MCF 10A (cell line): ENCODE measurements at places on chromosomes 11 and 22.

- DNase-seq, result no peak
These were observed 385.9 kb downstream of the MIAT start for GRCh38 chr22:27043262-27043661.

GRCh38 chr11:5204787-5205186 is 4.3 kb upstream of the OR51V1 start:
- DNase-seq, result peak; percentile 63

DNA sequence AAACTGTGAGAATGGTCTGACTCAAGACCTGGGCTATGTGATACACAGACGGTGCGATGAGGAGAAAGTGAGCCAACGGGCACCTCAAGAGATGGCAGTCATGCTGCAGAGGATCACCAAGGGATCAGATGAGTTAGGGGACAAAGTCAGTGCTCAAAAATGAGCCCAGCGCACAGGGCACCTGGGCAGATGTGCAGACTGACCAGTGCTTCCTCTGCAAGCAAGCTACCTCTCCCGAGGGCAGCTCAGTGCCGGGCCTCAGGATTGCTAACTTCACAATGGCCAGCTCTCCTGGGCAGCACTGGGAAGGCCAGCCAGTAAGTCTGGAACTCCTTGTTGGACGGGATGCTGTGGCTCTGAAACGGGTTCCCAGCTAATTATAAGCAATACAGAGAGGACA is 15.3 kb downstream of the HDHD5 start:
- DNase-seq, result no peak

DNA sequence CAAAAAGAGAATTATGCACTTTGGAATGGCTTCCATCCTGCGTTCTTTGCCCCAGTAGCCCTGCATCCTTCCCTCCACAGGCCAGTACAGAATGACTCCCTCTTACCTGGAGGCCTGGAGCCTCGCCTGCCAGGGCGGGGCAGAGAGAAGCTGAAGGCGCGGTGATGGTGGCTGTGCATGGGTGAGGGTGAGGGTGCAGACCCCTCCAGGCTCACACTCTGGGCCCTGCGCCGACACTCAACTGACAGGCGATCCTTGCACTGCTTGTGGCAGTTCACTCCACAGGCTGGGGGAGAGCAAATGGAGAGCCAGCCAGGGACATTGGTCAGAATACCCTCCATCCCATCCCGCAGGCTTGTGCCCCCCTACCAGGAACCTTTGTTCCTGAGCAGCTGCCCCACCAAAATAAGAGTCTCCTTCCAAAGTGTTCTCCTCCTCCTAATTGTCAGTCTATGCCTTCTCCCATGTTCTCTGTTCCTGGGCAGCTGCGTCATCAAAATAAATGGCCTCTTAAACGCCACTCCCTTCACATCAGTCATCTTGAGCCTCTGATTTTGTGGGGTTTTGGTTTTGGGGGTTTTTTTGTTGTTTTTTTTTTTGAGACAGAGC is 5.9 kb upstream of the NRXN2 start:
- DNase-seq, result no peak

DNA sequence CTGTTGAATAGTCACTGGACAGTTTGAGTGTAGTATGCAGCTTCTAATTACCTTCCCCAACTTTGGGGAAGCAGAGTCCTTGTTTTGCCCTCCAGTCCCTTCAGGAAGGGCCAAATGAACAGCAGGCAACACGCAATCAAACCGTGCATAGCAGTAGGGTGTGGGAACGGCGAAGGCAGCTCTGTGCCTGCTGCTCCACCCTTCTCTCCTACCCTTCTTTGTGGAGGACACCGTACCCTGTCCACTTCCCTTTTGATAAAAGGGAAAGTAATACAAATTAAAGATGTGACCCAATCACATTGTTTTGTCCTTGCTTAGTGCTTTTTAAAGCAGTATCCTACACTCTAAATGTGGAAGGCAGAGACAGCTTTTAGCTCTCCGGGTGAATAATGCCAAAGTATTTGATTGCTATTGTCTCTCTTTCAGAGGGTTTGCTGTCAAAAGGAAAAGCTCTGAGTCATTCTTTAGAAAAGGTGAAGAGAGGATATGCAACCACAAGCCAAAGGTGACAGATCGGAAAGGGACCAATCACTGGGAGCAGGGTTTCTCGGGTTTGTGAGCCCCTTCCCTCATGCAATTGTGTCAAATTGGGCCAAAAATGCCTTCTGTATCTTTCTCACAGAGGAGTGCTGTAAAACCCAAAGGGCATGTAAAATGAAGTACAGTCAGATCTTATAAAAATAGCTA is 407.3 kb upstream of the CCDC90B start:
- DNase-seq, result no peak

DNA sequence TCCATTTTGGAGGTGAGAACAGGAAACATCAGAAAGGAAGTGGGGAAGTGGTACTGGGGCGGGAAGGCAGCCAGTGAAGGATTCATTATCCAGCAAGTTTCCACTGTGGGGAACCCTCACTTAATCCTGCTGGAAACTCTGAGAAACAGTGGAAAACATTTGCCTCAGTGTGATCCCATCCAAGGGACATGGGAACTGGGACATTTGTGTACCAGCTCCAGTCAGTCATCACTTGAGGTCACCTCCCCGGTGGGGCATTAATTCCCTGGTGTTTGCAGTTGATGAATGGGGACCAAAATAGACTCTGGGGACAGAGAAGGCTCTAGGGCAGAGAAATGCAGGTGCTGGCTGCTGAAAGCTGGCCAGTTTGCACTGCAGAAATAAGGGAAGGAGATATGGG is 599.9 kb downstream of the BUD13 start:
- no peak for DNase-seq

DNA sequence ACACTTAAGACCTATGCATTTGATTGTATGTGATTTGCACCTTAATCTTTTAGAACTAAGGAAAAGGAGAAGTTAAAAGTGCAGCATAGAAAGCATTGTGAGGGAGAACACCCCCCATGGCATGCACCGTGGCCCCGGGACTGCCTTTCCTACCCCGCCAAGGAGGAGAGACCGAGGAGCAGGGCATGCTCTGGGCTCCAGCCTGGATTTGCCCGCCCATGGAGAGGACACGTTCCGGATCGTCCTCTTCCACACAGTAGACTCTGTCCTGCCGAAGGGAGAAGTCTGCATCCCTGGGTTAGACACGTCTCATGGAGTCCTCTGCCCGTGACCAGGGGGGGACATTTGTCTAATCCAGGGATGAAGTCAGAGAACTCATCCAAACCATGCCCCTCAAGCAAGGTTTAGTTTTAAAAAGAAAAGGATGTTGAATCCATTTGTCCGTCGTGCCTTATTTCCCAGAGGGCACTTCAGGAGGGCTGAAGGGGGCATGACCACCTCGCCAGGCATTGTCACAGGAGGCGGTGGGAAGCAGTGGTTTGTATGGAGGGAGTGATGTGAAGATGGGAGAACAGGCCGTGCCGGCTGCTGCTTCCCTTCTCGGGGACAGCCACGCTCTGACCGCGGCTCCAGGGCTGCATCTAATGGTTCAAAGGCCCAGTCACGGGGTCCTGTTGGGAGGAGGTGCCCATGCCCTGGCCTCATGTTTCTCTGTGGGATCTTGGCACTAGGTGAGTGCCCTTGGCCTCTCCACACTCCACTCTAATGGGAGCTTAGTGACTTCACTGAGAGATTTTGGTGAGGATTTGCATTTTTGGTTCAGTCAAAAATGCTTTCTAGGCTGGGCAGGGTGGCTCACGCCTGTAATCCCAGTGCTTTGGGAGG is 66.2 kb upstream of the GAL start:
- no peak for DNase-seq

GRCh38 chr22:50216055-50216683 is 15.4 kb downstream of the SELENOO start:
- no peak for DNase-seq

DNA sequence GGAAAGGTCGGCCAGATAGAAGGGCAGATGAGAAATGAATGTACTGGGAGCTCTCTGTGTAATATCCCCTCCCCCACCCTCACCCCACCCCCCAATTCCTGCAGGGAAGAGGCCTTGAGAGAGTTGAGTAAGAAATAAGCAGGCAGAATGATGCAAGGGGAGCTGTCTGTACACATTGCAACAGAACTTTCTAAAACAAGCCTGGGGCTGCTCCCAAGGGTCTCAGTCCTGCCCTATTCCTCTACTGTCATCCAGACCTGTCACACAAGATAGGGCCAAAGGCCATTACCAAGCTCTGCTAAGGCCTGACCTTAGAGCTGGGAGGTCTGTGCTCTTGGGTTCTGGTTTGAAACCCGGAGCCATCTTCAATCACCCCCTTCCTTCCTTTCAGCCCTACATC is 5.7 kb upstream of the DGAT2 start:
- peak; percentile 81 for DNase-seq

DNA sequence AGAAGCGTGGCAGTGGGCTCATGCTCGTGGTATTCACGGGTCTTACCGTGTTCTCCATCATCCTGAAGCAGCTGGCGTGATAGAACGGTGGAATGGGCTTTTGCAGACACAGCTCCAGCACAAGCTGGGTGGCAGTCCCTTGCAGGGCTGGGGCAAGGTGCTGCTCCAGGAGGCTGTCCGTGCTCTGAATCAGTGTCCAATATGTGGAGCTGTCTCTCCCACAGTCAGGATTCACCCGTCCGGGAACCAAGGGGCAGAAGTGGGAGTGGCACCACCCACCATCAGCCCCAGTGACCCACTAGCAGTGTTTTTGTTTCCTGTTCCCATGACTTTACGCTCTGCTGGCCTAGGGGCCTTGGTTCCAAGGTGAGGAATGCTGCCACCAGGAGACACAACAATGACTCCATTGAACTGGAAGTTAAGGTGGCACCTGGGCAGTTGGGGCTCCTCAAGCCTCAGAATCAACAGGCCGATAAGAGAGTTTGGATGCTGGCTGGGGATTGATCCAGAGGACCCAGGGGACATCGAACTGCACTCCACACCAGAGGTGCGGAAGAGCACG is 16.9 kb upstream of the CD81 start:
- no peak for DNase-seq

DNA sequence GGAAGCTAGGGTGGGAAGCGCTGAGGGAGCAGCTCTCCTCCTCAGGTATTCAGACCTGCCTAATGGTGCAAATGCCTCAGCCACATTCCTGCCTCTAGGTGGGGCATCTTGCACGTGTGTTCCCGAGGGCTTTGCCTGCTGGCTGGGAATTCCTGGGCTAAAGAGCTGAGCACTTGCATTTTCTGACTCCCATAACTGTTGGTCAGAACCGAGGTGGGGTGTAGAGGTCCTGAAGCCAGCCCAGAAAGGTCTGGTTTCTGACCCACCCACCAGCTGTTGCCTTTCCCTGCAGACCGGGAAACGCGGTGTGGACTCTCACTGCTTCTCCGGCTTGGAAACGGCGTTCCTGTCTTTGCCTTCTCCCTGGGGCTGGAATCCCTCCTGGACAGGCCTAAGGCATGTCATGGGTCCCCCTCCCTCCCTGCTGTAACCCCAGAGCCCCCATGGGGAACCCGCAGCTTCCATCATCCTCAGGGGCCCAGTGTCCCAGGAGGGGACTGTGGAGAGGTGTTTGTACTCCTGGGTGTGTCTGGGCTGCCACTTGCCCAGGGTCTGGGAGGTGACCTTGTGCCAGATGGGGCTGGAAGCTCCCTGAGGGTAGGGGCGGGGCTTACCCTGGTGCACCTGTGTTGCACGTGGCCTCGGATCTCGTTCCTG is 24.0 kb upstream of the SMIM38 start:
- DNase-seq, result peak; percentile 84

GRCh38 chr11:124893781-124894401 is 3.8 kb downstream of the ROBO4 start:
- no peak for DNase-seq

DNA sequence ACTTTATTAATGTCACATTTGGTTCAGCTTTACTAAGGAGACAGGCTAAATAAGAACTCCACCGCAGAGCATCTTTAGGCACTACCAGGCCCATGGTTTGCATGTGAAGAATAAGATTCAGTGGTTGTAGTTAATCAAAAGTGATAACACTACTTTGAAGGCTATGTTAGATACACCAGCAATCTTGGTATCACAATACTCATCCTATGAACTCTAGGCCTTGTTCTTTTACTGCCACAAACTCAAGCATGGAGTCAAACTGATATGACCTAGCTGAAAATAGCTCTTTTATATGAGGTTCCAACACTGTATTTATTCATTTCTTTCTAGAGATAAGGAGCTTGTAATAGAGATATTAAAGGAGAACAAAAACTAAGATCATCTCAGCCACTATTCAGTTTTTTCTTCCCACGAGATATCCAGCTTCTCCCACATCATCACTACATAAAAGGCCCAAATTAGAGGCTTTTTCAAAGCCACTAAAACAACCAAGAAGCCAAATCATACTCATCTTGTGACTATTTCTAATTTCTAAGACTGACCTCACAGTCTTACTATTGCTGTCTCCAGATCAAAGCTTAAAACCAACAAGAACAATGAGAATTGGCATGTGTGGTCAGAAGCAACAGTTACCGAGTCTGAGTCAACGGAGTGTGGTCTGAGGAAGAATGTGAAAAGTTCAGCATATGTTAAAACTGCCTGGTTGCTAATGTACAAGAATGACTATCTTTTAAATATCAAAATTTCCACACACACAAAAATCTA is 25.1 kb upstream of the GUCY1A2 start:
- peak; percentile 56 for DNase-seq

- no peak for DNase-seq
These were observed 242.3 kb upstream of the B3GAT1 start for GRCh38 chr11:134654161-134654915.

DNA sequence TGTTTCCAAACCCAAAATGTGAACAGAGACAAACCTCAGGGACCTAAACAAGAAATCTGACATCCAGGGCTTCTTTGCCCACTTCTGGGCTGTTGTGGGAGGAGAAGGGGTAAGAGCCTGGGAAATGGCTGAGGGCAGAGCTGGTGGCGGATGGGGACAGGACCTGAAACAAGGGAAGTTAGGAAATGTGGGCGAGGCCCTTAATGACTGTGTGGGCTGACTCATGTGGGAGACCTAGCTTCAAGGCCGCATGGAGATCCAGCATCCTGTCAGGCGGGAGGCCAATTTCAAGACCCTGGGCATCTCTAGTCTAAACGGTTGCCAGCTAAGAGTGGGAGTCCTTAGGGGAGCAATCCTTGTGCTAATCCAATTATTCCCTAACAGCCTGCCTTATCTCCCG is 2.1 kb upstream of the OAF start:
- peak; percentile 83 for DNase-seq

GRCh38 chr11:69578167-69578566 is 62.8 kb upstream of the CCND1 start:
- no peak for DNase-seq

DNA sequence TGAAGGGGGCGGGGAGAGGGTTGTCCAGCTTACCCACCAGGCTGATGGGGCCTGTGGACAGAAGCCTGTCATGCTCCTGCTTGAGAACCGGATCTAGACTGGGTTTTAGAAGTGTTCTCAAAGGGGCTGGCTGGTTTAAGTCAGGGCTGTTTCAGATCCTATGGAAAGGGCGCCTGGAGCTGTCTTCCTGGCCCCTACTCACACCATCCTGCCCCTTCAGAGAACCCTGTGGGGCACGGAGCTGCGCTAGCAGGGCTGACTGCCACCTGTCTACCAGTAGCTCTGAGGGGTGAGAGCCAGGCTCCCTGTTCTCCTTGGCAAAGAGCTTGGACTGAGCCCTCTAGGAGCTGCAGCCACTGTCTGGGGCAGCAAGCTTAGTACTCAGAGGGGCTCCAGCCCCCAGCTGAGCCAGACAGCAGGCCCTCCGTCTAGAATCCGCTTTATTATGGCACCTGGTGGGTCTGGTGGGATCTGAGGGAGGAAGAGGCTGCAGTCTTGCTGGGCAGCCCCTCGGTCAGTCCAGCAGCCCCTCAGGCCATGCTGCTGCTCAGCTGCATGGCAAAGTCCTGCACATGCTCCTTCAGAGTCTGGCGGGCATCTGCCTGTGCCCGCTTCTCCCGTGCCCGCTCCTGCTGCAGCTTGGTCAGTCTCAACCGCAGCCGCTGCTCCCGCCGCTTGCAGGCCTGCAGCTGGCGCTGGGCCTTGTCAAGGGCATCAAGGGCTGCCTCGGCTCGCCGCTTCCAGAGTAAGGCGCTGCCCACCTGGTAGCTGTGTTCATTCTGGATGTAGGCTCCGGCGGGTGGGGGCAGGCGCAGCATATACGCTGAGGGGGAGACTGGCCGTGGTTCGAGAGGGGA is 2.3 kb downstream of the THAP7 start:
- DNase-seq, result no peak
